ENCODE measurements at places on chromosomes 12 and 14.
A peak's percentile ranks its signal among the peaks of the same experiment; 100 is the strongest.

- DNase-seq: no peak
These were observed 62.6 kb upstream of the TMCC3 start for GRCh38 chr12:94712815-94713515.

- no peak for DNase-seq
These were observed 14.2 kb upstream of the BLTP3B start for GRCh38 chr12:100156731-100157426.

DNA sequence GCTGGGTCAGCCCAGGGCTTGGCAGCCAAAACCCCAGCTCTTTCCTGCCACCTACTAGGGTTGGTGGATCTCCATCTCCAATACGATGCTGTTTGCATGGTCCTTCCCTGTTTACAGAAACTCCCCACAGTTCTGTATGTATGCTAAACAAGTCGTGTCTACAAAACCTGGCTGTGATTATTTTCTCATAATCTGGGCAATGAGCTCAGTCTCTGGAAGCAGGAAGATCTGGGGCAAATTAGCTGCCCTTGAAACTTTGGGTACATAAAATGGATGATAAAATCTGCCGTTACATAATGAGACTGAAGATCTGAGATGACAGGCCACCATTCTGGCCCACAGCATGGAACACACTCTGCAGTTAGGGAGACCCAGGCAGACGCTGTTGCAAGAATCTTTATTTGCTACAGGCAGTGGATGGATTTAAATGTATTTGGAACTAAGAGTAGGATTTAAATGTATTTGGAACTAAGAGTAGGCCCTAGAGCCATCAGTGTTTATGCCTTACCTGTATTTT is 31.7 kb downstream of the ACADS start:
- no peak for DNase-seq

GRCh38 chr14:99937475-99938244 is 127.6 kb upstream of the EVL start:
- no peak for DNase-seq

DNA sequence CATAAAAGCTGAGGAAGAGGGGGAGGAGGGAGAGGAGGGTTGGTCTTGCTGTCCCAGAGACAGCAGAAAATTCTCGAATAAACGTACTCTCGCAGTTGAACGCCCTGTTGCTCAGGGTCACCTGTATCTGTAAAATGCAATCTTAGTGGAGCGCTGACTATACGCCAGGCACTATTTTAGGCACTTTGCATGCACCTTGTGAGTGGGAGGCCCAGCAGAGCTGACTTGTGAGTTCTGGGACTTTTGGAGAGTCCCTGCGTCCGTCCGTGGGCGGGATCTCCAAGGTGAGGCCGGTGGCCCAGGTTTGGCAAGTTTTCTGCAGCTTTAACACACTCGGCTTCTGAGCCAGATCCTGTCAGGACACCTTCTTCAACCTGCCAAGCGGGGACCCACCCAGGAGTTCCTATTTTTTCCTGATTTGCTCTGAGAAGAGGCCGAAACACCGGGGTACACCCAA is 32.5 kb upstream of the PLEKHG6 start:
- peak; percentile 15 for DNase-seq

DNA sequence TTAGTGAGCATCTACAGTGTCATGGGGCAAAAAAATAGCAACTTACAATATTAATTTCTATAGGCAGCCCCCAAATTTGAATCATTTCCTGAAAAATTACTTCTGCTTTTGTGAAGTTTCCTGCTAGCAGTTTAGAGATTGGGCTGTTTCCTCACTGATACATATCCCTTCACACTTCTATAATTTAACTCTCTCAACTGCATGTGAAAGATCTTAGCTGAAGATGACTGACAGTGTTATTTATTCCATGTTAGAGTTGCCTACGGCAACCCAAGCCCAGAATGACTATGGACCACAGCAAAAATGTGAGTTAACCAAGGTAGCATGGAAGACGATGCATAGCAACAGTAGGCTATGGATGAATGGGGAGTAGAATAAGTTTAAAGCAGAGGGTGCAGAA is at the start of gene KLRG1:
KLRG1 (plus strand) TSS at position 134 of the 400 bp plus-strand sequence; CDS start at position 224, 90 bp downstream.
- DNase-seq: peak; percentile 50

GRCh38 chr12:55700255-55701018 is 7.3 kb downstream of the ITGA7 start:
- no peak for DNase-seq
